ENCODE measurements at places on chromosomes 5 and 9.

- no peak for DNase-seq
Measured at GRCh38 chr5:100898504-100899346, 4.4 kb downstream of the ST8SIA4 start.

- no peak for DNase-seq
Measured at GRCh38 chr9:70260606-70261005, 1.8 kb downstream of the SMC5 start.

DNA sequence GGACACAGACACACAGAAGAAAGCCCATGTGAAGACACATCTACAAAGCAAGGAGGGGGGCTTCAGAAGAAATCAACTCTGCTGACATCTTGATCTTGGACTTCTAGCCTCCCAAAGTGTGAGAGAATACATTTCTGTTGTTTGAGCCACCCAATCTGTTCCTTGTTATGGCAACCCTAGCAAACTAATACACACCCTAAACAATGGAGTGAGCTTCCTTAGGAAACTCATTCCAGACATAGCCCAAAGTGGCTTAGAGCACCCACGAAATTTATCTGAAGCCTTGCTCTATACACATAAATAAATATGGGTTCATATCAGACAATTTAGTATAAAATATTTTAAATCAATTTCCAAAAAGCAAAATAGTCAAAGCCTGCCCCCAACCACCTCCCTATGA lies 7.6 kb upstream of the TBC1D2 start:
- no peak for DNase-seq

DNA sequence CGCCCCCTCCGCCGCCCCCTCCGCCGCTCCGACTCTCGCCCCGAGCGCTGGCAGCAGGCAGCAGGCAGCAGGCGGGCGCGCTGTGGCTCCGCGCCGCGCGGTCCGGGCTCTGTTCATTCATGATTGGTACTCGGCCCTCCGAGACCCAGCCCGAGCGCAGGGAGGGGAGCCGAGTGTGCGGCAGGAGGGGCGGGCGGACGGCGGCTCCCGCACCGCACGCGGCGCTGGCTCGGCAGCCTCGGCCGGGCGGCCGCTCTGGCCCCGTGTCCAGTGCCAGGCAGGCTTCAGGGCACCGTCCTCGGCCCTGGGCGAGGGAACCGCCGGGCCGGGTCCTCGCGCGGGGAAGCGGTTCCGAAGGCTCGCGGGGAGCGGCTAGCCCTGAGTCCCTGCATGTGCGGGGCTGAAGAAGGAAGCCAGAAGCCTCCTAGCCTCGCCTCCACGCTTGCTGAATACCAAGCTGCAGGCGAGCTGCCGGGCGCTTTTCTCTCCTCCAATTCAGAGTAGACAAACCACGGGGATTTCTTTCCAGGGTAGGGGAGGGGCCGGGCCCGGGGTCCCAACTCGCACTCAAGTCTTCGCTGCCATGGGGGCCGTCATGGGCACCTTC lies at the start of gene KCNIP1:
Gene KCNIP1 (plus strand): TSS at position 31 of the 607 bp plus-strand sequence.
- DNase-seq = no peak

DNA sequence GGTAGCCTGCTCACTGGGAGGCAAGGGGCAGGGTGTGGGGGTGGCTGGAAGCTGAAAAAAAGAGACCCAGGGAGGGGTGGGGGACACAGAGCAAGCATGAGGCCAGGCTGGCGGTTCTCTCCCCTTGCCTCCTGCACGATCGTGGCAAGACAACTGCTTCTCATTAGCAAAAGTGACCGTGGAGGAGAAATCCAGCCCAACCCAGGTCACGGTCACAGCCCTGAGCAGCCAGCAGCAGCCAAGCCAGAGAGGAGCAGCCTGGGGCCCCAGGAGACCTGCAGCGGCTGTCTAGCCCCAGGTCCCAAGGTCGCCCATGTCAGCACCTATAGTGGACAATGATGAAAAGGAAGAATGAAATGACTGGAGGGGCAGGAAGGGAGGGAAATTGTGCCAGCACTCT lies 89.1 kb downstream of the NRG2 start:
- DNase-seq = no peak

- peak; percentile 99 for DNase-seq
Measured at GRCh38 chr5:72451741-72452505, 55.3 kb downstream of the ZNF366 start.
